ENCODE measurements at places on chromosomes 6 and 20.
A peak's percentile ranks its signal among the peaks of the same experiment; 100 is the strongest.

DNA sequence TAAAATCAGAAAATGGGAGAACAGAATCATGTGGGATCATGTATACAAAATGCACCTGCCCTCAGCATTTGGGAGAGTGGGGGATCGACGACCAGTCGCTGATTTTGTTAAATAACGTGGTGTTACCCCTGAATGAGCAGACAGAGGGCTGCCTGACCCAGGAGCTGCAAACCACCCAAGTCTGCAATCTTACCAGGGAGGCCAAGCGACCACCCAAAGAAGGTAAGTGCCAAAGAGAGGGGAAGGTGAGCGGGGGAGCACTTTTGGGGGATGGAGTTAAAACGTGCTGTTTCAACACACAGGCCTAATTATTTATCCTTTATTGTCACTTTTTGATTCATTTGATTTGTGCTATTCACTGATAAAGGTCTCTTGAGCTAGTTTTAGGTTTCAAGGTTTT, 4.1 kb downstream of the ADGRB3 start:
- no peak for DNase-seq

- no peak for DNase-seq
These were observed 381.6 kb downstream of the LAMA2 start for GRCh38 chr6:129264480-129265045.

DNA sequence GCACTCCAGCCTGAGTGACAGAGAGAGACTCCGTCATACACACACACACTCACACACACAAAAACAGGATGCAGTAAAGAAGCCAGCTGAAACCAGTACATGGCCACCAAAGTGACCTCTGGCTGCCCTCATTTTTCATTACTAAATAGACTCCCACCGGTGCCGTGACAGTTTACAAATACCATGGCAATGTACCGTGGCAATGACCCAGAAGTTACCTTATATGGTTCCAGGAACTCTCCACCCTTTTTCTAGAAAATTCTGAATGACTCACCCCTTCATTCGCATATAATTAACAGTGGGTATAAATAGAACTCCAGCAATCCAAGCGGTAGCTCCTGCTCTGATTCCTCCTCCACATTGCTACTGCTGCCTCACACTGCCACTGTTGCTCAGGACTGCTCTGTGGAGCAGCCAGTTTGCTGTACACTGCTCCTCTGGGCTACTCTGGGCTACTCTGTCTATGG, 57.7 kb downstream of the SNX5 start:
- peak; percentile 65 for DNase-seq

DNA sequence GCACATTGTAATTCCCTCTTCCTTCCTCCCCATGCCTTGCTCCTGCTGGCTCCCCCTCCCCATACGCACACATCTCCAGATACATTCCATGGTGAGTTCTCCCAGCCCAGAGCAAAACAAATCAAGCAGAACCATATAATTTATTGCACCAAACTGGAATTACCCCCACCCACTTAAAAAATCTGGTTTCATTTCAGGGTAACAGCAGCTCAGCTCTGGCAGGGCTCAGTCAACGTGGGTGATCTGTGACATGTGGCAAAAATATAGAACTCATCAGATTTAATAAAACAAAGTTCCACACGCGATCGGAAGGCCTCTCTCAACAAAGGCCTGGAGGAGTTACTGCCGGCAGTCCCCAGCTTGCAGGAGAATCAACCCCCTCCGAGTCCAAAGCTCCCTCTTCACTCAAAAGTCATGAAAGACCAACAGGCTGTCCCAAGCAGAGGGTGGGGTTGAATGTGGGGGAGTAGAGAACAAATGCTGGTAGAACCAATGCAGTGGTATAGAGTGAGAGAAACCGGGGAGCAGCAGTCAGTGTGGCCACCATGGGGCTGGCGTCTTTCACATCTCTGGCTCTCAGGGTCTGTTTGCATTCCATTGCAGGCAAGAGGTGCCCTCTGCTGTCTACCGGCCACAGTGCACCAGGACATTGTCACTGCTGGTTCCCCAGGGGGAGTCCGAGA, 323.3 kb upstream of the NT5E start:
- DNase-seq = no peak

- no peak for DNase-seq
These were observed 4.7 kb downstream of the ECT2L start for GRCh38 chr6:138800377-138801150.

Data from inflammatory macrophage treated with lipopolysaccharide for 4 hours (primary cell).